ENCODE measurements at places on chromosomes 3 and 15.

GRCh38 chr3:115644391-115644790 is 21.1 kb downstream of the GAP43 start:
- DNase-seq: no peak

DNA sequence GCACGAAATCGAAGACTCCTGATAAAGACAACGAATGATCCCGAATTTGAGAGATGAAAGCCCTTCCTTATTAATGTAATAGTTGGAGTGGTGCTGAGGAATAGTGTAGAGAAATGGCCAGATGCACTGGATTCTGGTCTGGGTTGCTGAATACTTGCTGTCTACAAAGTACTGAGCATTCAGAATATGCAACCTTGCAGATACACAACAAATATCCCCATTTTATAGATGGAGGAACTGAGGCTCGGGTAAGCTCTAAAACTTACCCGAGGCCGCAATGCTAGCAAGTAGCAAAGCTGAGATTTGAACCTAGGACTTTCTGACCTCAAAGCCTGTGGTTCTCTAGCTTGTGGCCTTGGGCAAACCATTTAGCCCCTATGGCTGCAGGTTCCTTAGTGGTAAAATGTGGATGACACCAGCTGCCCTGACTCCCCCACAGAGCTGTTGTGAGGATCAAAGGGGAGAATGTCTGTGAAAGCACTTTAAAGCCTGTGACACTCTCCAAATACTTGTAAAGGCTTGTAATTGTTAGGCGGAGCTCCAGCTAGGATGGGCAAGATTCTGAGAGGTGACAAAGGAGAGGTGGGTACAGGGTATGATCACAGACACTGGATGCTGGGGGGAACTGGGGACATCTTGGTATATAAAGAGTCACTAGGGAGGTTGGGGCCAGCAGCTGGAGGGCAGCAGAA is 39.8 kb downstream of the FOXB1 start:
- no peak for DNase-seq

DNA sequence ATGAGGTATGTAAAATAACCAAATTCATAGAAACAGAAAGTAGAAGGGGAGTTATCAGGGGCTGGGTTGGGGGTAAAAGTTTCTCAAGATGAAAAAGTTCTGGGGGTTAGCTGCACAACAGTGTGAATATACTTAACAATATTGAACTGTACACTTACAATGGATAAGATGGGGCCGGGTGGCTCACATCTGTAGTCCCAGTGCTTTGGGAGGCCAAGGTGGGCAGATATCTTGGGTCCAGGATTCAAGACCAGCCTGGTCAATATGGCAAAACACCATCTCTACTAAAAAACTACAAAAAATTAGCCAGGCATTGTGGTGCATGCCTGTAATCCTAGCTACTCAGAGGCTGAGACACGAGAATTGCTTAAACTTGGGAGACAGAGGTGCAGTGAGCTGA is 274.3 kb downstream of the TJP1 start:
- no peak for DNase-seq

DNA sequence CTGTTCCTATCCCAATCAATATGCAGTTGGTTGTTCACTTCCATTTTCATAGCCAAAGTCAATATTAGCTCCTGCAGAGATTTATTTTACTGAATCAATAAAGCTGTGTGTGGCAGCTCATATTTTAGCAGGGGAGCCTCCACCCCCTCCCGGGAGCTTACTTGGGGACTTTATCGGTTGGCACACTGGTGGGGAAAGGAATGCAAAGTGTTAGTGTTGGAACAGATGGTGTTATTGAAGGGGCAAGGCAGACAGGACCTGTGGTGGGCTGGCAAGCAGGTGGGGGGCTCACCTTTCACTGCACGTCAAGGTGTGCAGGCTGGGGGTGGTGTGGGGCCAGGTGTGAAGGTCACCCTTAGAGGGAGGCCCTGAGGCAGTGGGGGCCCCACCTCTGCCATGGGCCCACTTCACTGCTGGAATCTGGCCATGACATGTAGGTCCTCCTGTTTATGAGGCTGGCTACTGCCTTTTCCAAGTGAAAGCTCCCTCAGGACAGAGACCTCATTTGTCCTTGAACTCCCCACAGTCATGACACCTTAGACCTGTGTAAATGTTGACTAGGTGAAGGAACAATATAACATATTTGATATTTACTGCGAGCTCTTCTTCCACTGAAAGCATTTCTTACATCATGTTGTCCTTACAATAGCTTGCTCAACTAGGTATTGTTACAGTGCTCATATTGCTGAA is 44.0 kb upstream of the SEC22A start:
- DNase-seq: no peak

DNA sequence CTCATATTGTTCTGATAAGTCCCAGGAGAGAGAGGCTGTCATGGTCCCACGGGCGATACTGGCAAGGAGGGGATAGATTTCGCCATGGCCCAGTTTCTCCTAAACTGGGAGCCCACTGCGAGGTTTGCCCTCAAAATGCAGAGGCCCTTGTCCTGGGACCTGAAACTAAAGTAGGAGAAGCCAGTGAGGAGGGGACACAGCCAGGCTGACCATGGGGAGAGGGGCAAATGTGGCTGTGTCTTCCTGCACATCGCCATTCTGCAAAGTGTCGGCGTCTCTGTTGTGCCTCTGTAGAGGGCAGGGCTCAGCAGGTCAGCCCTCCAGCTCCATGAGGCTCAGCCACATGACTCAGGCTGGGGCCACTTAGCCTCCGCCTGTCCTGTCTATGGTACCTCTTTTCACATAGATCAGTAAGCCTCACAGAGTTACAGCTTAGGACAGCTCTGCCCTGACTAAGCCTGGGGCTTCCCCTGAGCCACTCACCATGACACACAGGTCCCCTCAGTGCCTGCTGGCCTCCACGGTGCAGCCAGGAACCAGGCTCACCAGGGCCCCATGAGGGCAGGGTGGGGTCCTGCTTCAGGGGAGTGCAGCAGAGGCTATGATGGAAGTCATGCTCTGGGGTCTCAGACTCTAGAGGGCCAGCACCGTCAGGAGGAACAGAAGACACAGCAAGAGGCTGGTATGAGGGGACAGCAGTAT is 28.6 kb upstream of the PLXNA1 start:
- no peak for DNase-seq

DNA sequence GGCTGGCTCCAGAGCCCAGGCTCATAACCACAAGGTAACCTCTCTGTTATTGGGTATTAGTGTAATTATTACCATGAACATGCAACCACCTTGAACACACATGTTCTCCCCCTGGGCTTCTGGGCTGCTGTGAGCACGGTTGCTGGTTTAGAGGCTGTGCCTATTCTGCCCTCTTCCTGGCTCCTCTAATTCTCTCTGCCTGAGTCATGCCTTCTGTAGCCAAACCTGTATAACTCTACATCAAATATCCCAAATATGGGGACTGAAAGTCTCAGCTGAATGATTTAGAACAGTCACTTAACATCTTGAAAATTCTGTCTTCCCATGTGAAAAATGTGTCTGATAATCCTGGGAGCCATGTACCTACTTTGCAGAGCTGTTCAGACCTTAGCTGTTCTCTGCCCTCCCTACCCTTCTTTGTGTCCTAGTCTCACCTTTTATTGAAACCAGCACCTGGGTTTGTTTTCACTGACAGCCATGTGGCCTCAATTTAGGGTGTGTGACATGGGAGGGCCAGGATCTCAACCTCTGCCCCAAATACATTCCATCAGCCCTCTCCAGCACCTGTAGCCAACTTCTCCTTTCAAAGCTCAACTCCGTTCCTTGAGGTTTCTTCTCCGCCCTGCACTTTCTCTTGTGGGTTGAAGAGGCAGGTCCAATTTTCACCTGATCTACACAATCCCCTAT is 60.7 kb downstream of the PDZRN3 start:
- DNase-seq: no peak

GRCh38 chr3:105077060-105077822 is 289.5 kb upstream of the ALCAM start:
- DNase-seq: no peak

- DNase-seq: no peak
Measured at GRCh38 chr15:38085931-38086568, 151.6 kb downstream of the TMCO5A start.

DNA sequence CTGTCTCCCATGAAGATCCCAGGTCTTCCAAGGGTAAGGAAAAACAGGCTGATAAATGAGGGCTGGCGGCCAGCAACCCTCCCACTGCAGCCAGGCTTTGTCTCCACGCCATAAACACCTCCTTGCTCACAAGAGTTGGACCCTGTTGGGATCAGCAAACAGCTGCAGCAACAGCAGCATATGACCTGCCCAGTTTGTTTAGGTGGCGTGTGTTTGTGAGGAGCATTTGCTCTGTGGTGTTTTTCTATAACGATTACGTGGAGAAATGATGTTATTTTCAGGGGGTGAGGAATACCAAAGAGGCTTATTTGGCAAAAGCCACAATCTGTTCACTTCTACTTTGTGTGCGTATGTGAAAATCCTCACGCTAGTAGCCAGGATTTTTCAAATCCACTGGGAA is 58.5 kb downstream of the RFTN1 start:
- DNase-seq: peak; percentile 19

- no peak for DNase-seq
Measured at GRCh38 chr3:111856501-111856900, 2.6 kb upstream of the PHLDB2 start.

- DNase-seq: no peak
Measured at GRCh38 chr3:31802981-31803740, 177.9 kb downstream of the OSBPL10 start.

GRCh38 chr3:73273341-73273740 is 211.9 kb downstream of the EBLN2 start:
- no peak for DNase-seq

GRCh38 chr15:94367726-94368535 is 136.6 kb downstream of the MCTP2 start:
- DNase-seq: no peak

Data from kidney (tissue), 22 donors.